Activated CD4-positive, alpha-beta memory T cell treated with anti-CD3 and anti-CD28 coated beads for 36 hours (primary cell): ENCODE measurements at places on chromosomes 2 and 18. TPM values are rescaled to one million over a fixed set of nuclear protein-coding genes. Genes with fewer than 3 reads are reported as not detected.

The IL36B gene
- total RNA-seq, result not detected

DNA sequence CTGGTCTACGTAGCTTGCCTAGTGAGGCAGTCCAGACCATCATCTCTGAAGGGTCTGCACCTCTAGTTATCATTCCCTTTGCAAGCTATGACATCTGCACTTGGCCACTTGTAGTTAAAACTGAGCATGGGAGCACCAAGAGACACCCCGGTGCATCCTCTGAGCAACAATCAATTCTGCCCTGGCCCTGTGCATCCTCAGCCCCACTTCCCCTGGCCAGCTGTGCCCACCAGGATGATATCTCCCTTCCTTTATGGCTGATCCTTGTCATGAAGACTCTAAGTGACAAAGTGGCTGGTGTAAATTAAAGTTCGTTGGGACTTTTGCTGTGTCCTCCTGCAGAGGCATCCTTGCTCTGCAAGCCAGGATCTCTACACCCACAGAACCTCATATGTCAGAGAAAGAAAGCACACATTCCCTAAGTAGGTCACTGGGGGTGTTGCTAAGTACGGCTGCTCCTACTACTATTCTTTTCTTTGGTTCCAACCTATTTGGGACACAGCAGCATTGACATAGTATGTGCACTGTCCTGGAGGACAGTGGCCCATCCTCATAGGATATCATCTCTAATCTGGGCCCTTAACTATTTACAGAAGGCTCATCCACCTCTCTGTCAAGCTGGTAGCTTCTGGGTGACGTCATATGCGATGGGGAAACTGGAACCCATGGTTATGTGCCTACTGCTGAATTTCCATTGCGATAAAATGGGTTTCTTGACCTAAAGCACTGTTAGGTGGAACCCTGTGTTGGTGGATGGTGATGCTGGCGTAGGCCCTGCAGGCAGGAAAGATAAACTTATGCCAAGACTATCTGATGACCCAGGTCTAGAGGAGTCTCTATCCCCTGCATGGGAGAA lies 384.3 kb upstream of the ID2 start:
- H3K27ac ChIP-seq, result no peak overlapping the region
- peaks cover 5% of the 10 kb centered on the region for H3K27me3 ChIP-seq
- H3K4me1 ChIP-seq, result peaks cover 40% of the 10 kb centered on the region
- H3K4me3 ChIP-seq, result no peak overlapping the region
- no peaks in the 10 kb centered on the region for H3K36me3 ChIP-seq

- no peak overlapping the region for H3K4me3 ChIP-seq
- H3K27ac ChIP-seq, result no peak overlapping the region
- DNase-seq, result no peak
- peaks cover 16% of the 10 kb centered on the region for H3K27me3 ChIP-seq
Observed at GRCh38 chr18:35387152-35387571, 10.0 kb upstream of the ZNF396 start.

DNA sequence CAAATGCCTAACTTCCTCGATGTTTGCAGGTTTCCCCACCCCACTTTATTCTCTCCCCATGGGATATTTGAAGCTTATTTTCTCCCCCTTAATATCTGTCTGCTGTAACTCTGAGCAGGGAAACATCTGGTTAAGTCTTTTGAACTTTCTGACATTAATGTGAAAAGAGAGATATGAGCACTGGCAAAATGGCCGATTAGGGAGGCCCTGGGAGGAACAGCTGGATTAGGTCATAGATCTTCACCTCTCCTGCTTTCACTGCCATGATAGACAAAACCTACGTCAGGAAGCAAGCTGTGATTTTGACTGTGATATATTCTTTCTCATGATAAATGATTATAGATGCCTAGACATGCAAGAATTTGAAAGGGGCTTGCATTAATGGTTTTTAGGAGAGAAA lies 43.6 kb downstream of the LYPD6B start:
- no peak for DNase-seq
- no peaks in the 10 kb centered on the region for H3K36me3 ChIP-seq
- H3K4me1 ChIP-seq, result no peaks in the 10 kb centered on the region
- no peak overlapping the region for H3K4me3 ChIP-seq

GRCh38 chr2:74587664-74588277 lies 33.3 kb downstream of the DOK1 start:
- H3K36me3 ChIP-seq, result no peaks in the 10 kb centered on the region
- H3K4me3 ChIP-seq, result no peak overlapping the region
- no peak overlapping the region for H3K27ac ChIP-seq
- DNase-seq, result peak; percentile 75
- H3K27me3 ChIP-seq, result peaks cover under 1% of the 10 kb centered on the region

The RIT2 gene
- not detected for total RNA-seq

GRCh38 chr2:106579750-106580197 lies 92.6 kb downstream of the CD8B2 start:
- no peak overlapping the region for H3K27ac ChIP-seq
- H3K36me3 ChIP-seq, result no peaks in the 10 kb centered on the region
- no peak overlapping the region for H3K4me3 ChIP-seq
- peaks cover 47% of the 10 kb centered on the region for H3K27me3 ChIP-seq

DNA sequence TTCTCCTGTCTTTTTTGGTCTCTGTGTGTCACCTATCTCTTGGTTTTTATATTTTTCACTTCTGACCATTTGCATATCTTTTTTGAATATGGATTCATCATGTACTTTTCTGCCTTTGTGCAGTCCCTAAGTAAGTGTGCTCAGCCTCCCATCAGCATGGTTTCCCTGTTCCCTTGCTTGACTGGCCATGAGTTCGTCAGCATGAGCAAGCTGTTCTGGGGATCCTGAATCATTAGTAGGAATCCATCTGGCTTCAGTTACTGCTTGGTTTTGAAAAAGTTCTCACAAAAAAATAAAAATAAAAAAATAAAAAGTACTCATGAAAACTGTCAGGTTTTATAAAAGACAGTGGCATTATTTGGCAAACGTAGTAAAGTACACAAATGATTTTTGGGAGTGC lies 144.1 kb downstream of the NCOA1 start:
- peaks cover 8% of the 10 kb centered on the region for H3K36me3 ChIP-seq
- DNase-seq, result no peak
- no peaks in the 10 kb centered on the region for H3K27me3 ChIP-seq
- no peak overlapping the region for H3K4me3 ChIP-seq

DNA sequence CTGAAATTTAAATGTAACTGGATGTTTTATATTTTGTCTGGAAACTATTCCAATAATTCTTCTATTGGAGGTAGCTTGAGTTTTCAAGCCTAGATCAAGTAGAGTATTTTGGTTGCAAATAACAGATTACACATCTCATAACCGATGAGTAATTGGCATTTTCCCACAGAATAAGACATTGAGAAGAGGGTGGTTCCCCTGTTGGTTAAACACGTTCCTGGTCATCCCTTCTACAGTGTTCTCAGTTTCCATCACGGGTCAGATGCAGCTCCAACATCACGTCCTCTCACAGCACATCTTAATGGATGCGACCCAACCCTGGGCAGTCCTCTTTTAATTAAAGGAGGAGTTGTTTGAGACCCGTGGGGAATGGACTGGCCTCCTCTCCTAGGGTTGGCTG lies 149.0 kb upstream of the ZNF516 start:
- no peaks in the 10 kb centered on the region for H3K27me3 ChIP-seq
- no peak overlapping the region for H3K27ac ChIP-seq
- no peak overlapping the region for H3K4me3 ChIP-seq
- H3K4me1 ChIP-seq, result peaks cover 2% of the 10 kb centered on the region
- H3K36me3 ChIP-seq, result no peaks in the 10 kb centered on the region

DNA sequence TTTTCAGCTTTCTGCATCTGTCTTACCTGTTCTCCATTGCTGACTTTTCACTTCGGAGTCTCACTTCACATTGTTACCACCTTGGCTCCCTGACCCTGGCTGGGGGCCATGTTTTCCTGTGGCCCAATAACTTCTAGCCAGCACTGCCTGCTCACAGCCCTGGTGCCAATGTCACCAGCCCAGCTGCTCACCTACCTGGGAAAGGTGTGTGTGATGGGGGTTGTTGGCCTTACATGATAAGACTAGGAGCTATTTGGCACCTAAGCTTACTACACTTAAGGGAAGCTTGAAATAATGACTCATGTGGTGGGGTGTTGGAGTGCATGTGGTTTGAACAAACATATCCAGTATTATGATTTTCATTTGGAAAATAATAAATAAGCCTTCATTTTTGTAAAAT lies 37.5 kb upstream of the PGAP1 start:
- DNase-seq, result no peak
- peaks cover 4% of the 10 kb centered on the region for H3K36me3 ChIP-seq
- H3K27me3 ChIP-seq, result no peaks in the 10 kb centered on the region
- no peak overlapping the region for H3K4me3 ChIP-seq
- no peak overlapping the region for H3K27ac ChIP-seq

The PLEKHH2 gene
- 0.81 TPM for total RNA-seq

GRCh38 chr18:70423120-70423519 lies 134.3 kb downstream of the SOCS6 start:
- peaks cover 4% of the 10 kb centered on the region for H3K4me1 ChIP-seq
- no peak for DNase-seq
- peaks cover 8% of the 10 kb centered on the region for H3K27me3 ChIP-seq
- no peaks in the 10 kb centered on the region for H3K36me3 ChIP-seq

The KCNG2 gene
- total RNA-seq, result not detected

DNA sequence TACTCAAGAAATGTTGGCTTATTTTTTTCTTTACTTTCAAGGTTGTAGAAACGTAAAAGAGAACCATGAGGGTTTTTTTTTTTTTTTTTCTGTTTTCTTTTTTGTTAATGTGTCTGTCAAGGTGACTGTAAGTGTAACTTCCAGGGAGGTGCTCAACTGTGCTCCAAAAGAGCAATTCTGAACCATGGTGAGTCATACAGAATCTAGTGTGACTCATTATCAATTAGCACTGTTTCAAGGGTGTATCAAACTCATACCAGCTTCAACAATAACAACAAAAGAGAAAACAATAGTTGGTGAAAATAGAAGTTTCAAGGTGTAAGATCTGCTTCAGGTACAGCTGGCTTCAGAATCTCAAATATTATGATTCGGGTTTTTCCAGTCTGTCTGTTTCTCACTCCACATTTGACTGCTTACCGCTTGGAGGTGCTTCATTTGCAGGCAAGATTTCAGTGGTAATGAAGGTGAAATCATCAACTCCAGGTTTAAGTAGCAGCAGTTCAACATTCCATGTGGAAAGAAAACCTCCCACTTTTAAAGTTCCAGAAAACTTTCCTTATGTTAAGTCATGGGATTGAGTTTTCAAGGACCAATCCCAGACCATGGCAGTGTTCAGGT lies 850.6 kb downstream of the CNTNAP5 start:
- no peaks in the 10 kb centered on the region for H3K27me3 ChIP-seq
- no peak for DNase-seq
- H3K36me3 ChIP-seq, result no peaks in the 10 kb centered on the region
- H3K4me3 ChIP-seq, result no peak overlapping the region

DNA sequence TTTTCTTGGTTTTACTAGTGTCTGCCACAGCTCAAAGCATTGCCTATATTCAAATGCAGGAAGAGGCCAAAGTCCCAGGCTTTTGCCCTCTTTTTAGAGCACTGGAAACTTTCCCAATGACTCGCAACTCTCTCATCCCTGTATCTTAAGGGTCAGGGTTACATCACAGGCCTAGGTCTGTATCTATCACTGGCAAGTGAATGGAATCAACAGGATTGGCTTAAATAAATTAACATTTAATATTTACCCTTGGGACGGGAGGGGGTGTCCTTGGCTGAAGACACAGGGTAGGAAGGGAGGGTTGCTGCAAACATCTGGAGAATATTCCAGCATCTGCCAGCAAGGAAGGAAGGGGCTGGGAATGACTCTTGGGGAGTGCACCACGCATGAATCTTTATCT lies 242.6 kb downstream of the SLC4A3 start:
- H3K36me3 ChIP-seq, result no peaks in the 10 kb centered on the region
- no peak overlapping the region for H3K4me3 ChIP-seq
- H3K27me3 ChIP-seq, result no peaks in the 10 kb centered on the region
- no peaks in the 10 kb centered on the region for H3K4me1 ChIP-seq
- no peak overlapping the region for H3K27ac ChIP-seq
- no peak for DNase-seq

- no peak overlapping the region for H3K27ac ChIP-seq
- no peaks in the 10 kb centered on the region for H3K4me1 ChIP-seq
- no peak overlapping the region for H3K4me3 ChIP-seq
- H3K36me3 ChIP-seq, result no peaks in the 10 kb centered on the region
- H3K27me3 ChIP-seq, result no peaks in the 10 kb centered on the region
Observed at GRCh38 chr18:6835345-6835744, 105.8 kb downstream of the ARHGAP28 start.

GRCh38 chr2:100606726-100607343 lies 44.0 kb downstream of the PDCL3 start:
- H3K27me3 ChIP-seq, result peaks cover 6% of the 10 kb centered on the region
- peaks cover 2% of the 10 kb centered on the region for H3K4me1 ChIP-seq
- DNase-seq, result peak; percentile 46
- H3K4me3 ChIP-seq, result peak overlapping the region; percentile 13
- no peak overlapping the region for H3K27ac ChIP-seq

The RFX8 gene
- total RNA-seq, result 1.0 TPM

The WDSUB1 gene
- 6.0 TPM for total RNA-seq

The DSG3 gene
- not detected for total RNA-seq

DNA sequence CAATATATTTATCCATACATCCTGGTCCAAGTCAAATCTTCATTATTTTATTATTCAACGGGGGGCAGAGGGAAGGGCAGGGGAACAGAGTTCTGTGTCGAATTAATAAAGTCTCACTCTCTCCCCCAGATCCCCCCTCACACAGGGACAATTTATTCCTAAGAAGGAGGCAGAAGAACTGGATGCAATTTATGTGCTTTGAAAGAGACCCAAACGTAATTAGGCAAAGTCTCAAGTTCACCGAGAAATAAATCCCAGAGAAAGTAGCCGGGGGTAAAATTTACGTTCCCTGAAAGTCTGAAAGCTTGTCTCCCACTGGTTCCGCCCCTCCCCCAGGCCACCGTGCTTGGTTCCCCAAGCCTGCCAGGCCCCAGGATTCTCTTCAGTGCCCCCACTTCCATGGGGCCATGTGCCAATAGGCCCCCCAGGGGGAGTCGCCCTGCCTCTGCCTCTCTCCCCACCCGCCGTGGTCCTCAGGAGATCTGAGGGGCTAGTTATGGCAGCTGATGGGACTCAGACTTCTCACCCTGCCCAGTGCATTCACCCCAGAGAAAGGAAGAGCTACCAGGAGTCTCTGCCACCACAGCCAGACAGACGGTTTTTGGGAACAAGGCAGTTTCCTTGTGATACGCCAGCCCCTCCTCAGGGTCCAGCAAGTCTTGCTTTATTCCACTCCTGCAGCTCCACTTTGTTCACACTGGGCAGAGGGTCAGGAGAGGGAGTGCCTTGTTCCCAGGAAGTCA lies 215.5 kb downstream of the CYP26B1 start:
- H3K36me3 ChIP-seq, result no peaks in the 10 kb centered on the region
- no peak for DNase-seq
- no peaks in the 10 kb centered on the region for H3K4me1 ChIP-seq
- no peak overlapping the region for H3K27ac ChIP-seq
- H3K4me3 ChIP-seq, result no peak overlapping the region

DNA sequence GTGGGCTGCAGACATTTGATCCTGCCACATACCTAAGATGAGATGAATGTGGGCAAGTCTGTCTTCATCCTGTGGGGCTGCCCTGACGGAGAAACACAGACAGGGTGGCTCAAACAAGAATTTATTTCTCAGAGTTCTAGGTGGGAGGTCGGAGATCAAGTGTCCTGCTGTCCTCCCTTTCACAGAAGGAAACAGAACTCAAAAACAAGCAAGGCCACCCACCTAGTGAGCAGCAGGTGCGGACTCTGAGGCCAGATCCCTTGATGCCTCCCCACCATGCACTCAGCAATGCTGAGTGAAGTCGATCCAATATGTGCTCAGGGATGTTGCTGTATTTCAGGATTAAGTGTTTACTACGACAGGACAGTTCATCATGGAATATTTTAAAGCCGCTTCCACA lies 63.0 kb upstream of the SNTG2 start:
- peaks cover 38% of the 10 kb centered on the region for H3K27me3 ChIP-seq
- H3K4me1 ChIP-seq, result no peaks in the 10 kb centered on the region
- H3K36me3 ChIP-seq, result no peaks in the 10 kb centered on the region
- no peak overlapping the region for H3K27ac ChIP-seq

- no peaks in the 10 kb centered on the region for H3K36me3 ChIP-seq
- no peaks in the 10 kb centered on the region for H3K4me1 ChIP-seq
- no peaks in the 10 kb centered on the region for H3K27me3 ChIP-seq
- DNase-seq, result no peak
Observed at GRCh38 chr18:40670668-40671375, 1284.2 kb upstream of the PIK3C3 start.
